ENCODE measurements at places on chromosomes 5 and 9.

DNA sequence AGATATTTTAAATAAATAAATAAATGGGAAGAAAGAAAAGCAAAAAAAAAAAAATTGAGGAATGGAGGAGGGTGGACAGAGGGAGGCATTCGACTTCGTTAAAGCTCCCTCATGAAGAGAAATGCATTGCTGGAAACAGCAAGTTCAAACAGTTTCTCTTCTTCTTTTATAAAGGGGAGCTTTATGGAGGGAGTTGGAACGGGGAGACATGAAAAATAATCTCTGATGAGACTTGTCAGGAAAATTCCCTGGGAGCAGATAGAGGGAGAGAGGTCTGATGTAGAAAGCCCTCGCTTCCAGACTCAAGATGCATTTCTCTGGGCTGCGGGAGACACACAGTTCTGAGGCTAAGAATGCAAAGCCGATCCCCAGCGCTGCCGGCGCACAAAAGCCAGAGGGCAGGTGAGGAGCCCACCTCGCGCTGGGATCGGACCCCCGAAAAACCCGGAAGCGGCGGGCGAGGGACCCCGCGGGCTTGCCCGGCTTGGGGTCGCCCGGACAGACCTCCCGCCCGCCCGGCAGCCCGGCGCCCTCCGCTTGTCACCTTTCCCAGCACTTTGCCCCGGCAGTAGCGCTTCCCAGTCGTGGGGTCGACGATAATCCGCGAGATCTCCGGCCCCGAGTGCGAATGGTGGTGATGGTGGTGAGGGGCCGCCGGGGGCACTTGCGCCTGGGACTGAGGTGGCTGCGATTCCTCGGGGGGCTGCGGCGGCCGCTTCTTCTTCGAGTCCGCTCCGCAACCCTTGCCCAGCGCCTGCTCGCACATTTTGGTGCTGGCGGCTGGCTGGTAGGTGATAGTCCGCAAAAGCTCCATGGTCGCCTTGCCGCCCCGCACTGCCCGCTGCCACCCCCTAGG lies 512 bp downstream of the PLK2 start:
- DNase-seq = peak; percentile 53

DNA sequence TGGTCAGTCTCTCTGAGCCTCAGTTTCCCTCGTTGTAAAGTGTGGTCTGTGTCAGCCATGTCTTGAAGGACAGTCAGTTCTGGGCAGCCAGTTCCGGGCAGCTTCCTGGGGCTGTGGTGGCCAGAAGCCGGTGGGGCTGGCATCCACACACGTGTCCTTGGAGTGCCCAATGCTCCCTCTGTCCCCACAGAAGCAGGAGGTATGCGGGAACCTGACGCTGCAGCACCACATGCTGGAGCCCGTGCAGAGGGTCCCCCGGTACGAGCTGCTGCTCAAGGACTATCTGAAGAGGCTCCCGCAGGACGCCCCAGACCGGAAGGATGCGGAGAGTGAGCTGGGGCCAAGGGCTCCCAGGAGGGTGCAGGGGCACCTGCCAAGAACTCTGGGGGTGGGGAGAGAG lies 48.4 kb upstream of the SUSD3 start:
- no peak for DNase-seq

DNA sequence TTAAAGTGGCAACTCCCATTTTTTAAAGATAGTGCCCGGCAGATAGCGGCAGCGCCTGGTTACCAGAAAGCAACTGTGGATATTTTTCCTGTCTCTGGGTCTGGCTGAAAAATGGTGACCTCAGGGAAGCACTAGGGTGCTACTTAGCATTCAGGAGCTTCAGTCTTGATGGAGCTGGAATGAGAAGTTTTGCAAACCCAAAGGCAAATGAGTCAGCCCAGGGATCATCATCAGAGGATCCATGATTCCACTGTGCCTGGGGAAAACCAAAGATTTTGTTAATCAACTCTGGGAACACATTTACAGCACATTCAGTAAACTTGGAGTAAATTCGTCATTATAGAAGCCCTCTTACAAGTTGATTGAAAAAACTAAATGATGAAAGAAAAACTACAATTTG lies 26.7 kb downstream of the F2R start:
- peak; percentile 60 for DNase-seq

- peak; percentile 74 for DNase-seq
These were observed 49.4 kb upstream of the PAPPA start for GRCh38 chr9:116103976-116104820.

DNA sequence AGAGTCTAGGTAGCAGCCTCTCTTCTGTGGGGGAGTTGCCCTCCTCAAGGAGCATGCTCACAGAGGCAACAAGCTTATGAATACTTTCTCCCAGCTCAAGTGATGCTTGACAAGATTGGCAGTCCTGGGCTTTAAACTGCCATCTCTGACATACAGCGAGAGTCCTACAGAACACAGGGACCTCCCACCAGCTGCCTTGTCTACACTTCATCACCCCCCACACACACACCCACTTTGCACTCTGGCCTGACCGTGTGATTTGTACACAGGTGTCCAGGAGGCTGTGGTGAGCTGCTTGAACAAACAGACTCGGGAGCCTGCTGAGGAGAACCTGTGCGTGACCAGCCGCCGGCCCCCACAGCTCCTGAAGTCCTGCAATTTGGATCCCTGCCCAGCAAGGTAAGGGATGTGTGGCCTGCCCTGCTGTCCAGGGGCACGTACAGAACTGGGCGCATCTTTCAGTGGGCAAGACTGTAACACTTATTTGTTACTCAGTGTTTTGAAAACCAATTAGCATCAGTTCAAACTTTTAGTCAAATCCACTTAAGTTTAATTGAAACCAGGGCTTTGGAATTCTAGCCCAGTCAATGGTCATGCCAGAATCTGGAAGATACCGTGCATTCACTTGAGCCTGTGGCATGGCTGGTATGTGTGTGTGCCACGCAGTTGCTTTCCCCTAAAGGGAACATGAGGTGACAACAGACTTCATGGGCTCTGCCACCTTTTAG lies 247.5 kb downstream of the ADAMTSL1 start:
- no peak for DNase-seq

Data from fibroblast of skin of right quadriceps (primary cell).